ENCODE measurements at places on chromosomes 6 and 20. TPM values are rescaled to one million over a fixed set of nuclear protein-coding genes. Genes with fewer than 3 reads are reported as not detected.
A peak's percentile ranks its signal among the peaks of the same experiment; 100 is the strongest.

The SRMS gene
- polyA plus RNA-seq = not detected

DNA sequence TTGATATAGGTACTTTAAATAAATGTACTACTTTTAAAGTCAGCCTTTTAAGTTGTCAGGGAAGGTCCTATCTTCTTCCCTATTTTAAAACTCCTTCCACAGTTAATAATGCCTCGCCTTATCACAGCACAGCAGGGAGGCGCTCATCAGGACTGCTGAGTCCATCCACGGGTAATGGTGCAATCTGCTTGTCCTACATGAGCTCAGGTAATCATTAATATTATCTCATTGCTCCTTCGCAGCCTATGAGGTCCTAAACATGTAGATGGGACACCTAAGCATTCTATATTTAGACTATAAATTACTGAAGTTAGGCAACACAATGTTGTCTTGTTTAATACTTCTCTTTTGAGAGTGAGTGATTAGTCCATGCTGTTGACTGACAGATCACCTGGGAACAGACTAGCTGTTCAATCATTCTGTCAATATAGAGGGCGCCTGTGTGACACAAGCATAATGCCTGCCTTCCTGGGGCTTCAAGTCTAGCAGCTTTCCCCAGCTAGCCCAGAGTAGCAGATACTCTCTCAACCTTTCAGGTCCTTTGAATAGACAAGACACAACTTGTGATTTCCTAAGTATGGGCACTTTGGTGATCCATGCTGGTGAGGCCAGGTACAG is 91.0 kb downstream of the FYN start:
- DNase-seq = no peak

DNA sequence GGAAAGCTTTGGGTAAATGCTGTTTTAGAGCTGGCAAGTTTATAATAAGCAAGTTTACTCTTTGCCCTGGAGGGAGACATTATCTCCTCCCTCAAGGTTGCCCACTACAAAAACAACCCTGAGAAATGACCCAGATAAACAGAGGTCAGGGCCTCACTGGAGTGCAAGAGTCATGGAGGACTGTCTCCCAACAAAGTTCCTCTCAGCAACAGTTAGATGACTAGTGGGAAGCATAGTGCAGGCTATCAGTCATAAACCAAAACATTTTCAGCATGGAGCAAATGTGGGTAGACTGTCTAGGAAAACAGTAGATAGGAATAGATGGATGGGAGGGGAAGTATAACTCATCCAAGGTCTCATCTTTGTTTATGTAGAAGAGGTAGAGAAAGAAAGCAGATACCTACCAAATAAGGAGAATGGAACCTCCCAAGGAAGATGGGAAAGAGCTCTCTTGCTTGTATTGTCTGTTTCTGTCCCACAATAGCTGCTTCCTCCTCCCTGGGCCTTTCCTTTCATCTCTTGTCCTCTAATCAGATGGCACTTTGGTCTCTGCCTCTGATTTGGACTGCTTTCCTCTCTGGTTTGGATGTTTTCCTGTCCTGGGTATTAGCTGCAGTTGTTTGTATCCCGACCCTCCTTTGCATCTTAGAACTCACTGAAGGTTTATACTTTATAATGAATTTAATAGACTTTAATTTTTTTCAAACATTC is 95.4 kb downstream of the WASF1 start:
- no peak for DNase-seq

DNA sequence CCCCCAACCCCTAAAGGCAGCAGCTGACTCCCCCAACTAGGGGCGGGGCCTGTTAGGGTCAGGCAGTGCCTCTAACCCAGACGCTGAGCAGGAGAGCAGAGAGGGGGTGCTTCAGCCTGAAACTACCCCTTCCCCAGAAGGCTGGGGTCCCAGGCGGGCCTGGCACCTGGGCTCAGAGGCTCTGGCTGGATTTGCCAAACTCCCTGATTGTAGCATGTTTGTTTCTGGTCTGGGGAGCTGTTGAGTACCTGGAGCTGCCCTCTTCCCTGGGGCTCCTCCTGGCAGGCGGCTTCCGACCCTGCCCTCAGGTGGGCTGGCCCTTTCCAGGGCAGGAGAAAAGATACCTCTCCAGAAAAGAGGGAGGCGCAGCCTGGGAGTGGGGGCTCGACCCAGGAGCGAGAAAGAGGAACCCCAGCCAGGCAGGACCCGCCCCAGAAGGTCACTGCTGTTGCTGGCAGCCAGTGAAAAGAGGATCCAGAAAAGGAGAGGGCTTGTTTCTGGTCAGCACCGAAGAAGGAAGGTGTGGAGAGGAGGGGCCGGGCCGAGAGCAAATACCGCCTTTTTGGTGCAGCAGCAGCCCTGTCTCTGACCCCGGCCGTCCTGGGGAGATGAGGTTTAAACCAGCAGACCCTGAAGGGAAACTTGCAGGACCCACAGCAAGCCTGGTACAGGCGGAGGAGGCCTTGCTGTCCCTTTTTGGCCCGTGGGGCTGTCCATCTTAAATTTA is 810 bp upstream of the ABHD16B start:
- DNase-seq = no peak

- no peak for DNase-seq
These were observed 73.8 kb downstream of the EYA4 start for GRCh38 chr6:133314947-133315346.

The GRIK2 gene
- 1.4 TPM for polyA plus RNA-seq

GRCh38 chr6:156650896-156651390 is 126.2 kb upstream of the ARID1B start:
- DNase-seq = no peak

DNA sequence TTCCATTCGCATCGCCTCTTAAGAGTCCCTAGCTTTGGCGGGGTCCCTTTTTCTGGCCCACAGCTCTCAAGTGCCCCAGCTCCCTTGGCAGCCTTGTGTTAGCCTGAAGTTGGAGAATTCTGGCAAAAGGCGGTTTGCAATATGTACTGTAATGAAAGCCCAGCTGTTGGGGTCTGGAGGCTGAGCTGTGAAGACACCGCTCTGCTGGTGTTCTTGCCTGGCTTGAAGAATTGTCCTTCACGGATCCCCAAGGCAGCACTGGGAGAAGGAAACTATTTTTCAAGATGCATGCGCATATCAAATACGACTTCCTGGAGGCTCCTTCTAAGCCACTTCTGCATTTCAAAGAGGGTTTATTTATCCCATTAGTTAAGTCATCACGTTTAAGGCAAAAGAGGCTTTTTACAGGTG is 21.4 kb upstream of the CITED2 start:
- DNase-seq = no peak

DNA sequence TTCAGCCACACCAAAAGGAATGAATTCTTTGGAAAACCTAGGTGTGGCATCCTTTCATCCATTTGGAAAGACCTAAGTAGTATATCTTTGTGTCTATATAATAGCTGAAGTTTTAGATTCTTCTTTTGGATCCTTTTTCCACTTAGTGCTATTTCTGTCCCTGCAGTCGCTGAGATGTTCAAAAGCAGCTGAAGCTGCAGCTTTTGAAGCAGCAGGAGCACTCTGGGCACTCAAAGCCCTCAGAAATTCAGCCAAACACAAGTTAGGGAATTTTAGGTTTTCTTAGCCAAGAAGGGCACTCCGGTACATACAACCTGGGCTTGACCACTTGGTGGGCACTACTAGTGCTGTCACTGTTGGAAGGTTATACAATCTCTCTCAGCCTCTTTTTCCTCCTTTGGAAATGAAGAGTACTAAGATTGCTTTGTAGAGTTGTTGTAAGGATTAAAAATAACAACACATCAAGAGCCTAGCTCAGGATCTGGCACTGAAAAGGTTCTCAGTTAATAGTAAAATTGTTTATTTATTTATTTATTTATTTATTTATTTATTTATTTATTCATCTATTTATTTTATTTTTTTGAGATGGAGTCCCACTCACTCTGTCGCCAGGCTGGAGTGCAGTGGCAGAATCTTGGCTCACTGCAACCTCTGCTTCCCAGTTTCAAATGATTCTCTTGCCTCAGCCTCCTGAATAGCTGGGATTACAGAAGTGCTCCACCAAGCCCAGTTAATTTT is 71.9 kb upstream of the SLC22A16 start:
- DNase-seq = peak; percentile 9

DNA sequence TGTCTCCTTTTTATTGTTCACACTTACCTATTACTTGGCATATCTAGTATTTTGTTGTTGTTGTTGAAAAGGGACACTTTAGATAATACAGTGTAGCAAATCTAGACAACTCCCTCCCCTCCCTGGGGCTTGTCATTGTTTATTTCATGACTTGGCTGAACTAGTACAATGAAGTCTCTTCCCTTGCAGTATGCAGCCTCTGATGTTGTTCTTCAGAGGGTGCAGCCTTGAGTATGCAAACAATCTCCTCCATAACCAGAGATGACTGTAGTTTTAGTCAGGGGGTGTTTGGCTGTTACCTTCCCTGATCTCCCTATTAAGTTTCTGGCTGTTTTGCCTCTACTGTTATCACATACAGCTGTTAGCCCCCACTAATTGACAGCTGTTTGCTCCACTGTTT is 315.4 kb upstream of the RUNX2 start:
- no peak for DNase-seq

DNA sequence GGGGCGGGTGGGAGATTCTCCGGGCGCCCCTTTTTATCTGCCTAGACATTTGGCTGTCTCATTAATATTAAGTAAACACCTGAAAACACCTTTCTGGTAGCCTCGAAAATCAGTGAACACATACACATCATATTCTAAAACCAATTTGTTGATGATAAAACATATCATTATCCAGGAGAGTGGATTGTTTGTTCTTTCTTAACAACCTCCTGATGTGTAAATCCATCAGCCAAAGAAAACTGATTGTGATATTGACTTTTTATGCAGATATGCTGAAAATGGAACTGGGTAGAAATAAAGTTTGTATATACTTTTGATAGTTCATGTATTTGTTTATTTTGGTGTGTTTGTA is 75.7 kb downstream of the ADGRG6 start:
- no peak for DNase-seq

GRCh38 chr20:37075932-37076685 is 19.7 kb downstream of the RBL1 start:
- DNase-seq = no peak

The PCSK2 gene
- not detected for polyA plus RNA-seq

DNA sequence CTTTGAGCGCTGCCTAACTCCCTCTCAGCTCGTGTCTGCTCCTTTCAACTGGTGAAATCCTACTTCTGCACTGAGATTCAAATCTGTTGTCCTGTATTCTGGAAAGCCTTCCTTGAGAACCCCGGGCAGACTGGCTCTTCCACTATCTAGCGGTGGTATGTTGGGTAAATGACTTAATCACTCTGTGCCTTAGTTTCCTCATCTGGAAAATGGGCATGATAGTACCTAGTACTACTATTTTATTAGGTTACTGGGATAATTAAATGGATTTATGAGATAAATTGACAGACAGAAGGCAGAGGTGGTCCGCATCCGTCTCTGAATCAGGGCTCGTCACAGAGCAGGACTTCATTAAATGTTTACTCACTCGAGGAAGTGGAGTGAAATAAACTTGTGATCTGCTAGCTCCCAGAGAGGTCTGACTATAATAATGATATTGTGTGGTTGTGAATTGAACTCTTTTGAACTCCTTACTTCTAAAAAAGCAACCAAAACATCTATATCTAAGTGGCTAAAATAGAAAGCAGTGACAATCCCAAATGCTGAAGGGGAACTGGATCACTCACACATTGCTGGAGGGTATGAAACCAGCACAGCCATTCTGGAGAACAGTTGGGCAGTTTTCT is 26.6 kb downstream of the PPP1R16B start:
- no peak for DNase-seq

GRCh38 chr20:57038608-57039440 is 227.6 kb downstream of the BMP7 start:
- peak; percentile 35 for DNase-seq

The C6orf132 gene
- polyA plus RNA-seq = 2.8 TPM

- DNase-seq = no peak
These were observed 639.2 kb downstream of the MAFB start for GRCh38 chr20:40049854-40050253.

The COL12A1 gene
- 253 TPM for polyA plus RNA-seq

DNA sequence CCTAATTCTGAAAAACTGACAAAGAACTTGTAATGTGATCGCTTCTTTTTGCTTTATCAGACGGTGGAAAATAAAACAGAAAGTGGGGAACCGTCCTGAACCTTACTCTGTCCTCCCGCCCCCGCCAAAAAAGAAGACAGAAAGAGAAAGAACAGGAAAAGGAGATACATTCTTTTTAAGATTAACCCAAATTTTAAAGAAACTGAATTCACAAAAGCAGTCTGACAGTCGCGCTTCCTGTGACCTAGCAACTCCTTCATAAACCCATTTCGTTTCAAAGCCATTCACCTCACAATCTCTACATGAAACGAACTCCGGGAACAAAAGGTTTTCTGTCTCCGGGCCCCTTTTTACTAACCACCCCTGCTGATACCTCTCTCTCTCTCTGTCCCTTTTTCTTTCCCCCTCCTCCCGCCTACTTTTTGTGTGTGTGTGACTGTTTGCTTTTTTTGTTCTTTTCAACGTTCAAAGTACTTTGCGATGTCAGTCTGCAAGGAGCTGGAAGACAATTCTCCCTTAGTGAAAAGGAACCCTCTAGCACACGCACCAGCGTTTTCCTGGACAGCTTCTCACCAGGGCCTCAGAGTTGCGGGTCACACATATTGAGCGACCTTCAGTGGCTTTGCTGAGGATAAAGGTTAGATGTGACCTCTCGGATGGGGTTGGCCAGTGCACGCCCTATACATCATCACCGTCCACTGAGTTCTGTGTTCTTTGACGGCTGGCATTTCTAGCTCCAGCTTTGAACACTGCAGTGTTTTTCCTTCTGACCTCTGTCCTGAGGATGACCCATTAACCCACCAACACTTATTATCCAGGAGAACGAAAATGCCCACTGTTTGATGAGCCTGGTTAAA is 530 bp upstream of the NEDD9 start:
- peak; percentile 44 for DNase-seq

The TRIM15 gene
- polyA plus RNA-seq = not detected

GRCh38 chr6:34146801-34147592 is 1.1 kb upstream of the GRM4 start:
- DNase-seq = peak; percentile 73

The FAM83D gene
- polyA plus RNA-seq = 13.1 TPM

GRCh38 chr6:40710626-40711330 is 123.6 kb upstream of the LRFN2 start:
- no peak for DNase-seq

The DNAH8 gene
- not detected for polyA plus RNA-seq

DNA sequence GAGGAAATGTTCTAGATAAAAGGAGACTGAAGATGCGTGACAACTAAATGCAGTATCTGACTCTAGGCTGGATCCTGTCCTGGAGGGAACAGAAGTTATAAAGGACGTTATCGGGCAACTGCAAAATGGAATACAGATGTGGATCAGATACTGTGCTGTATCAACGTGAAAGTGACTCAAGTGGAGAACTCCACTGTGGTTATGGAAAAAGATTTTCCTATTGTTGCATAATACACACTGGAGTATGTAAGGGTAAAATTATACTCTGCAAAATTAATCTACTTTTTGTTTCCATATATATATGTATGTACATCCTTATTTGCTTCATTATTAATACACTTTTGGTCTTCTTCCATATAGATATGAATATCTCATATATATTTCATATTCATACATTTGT is 654.0 kb downstream of the QKI start:
- DNase-seq = no peak

DNA sequence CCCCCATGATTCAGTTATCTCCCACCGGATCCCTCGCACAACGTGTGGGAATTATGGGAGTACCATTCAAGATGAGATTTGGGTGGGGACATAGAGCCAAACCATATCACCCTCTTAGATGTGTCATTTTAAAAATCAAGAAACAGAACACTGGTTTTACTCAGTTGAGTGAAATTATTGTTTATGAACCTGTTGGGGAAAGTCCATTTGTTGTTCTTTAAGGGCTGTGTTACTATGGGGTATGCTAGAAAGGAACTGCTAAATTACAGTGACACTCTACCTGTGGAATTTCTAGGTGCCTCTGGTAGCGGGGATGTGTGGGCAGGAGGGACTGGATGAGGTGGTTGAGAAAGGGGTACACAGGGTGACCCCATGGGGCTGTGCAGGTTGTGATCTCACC is 28.9 kb downstream of the STX11 start:
- DNase-seq = no peak

Measured in GM23248 (cell line).